A549 treated with CORT108297 at 1 μM for 4 hours (cell line): ENCODE measurements at places on chromosomes 4 and X. TPM values are rescaled to one million over a fixed set of nuclear protein-coding genes. Genes with fewer than 3 reads are reported as not detected.

Gene SSX2B
- total RNA-seq: not detected in 5 replicates

Gene FAM184B
- 0.01 to 0.06 TPM (median 0.05 TPM) in 5 replicates for total RNA-seq

Gene GSPT2
- 7.7 to 10.9 TPM (median 8.5 TPM) in 5 replicates for total RNA-seq

Gene HPSE
- 1.1 to 1.7 TPM (median 1.4 TPM) in 5 replicates for total RNA-seq

Gene FGF13
- total RNA-seq: 0.05 to 0.10 TPM in 2 of 5 replicates, not detected in the others

Gene ARHGAP4
- 1.1 to 2.4 TPM (median 1.7 TPM) in 5 replicates for total RNA-seq

Gene ACE2
- total RNA-seq: not detected in 5 replicates

Gene STARD8
- total RNA-seq: 1.3 to 1.9 TPM (median 1.5 TPM) in 5 replicates

Gene ZFP92
- 0.35 to 0.65 TPM (median 0.60 TPM) in 5 replicates for total RNA-seq

Gene ADGRG2
- 6.2 to 7.6 TPM (median 6.9 TPM) in 5 replicates for total RNA-seq

Gene UGT2A3
- 0.05 to 0.22 TPM (median 0.09 TPM) in 5 replicates for total RNA-seq

Gene PRDM8
- total RNA-seq: 0.14 to 0.46 TPM (median 0.29 TPM) in 5 replicates

Gene UXT
- 147 to 192 TPM (median 175 TPM) in 5 replicates for total RNA-seq

Gene SLC25A43
- total RNA-seq: 27.8 to 34.1 TPM (median 32.5 TPM) in 5 replicates

Gene S100P
- total RNA-seq: 32.2 to 75.0 TPM (median 64.2 TPM) in 5 replicates

Gene MID1IP1
- 28.3 to 41.6 TPM (median 36.4 TPM) in 5 replicates for total RNA-seq

Gene RPS6KA6
- 4.4 to 6.9 TPM (median 5.9 TPM) in 5 replicates for total RNA-seq

Gene BEX1
- total RNA-seq: not detected in 5 replicates

Gene GIMD1
- not detected in 5 replicates for total RNA-seq

Gene BMP3
- not detected in 5 replicates for total RNA-seq

Gene SSX2
- not detected in 5 replicates for total RNA-seq

Gene TMEM150C
- total RNA-seq: 0.65 to 1.6 TPM (median 1.2 TPM) in 5 replicates

Gene SMIM31
- total RNA-seq: 0.02 to 0.21 TPM (median 0.09 TPM) in 5 replicates

Gene AR
- total RNA-seq: 2.9 to 3.6 TPM (median 3.2 TPM) in 5 replicates

Gene MAGEC3
- total RNA-seq: not detected in 5 replicates

Gene SPANXA1
- 0.16 to 0.42 TPM (median 0.18 TPM) in 3 of 5 replicates, not detected in the others for total RNA-seq

Gene BGN
- not detected in 5 replicates for total RNA-seq

Gene MSX1
- total RNA-seq: 5.6 to 11.8 TPM (median 9.9 TPM) in 5 replicates

Gene STBD1
- 8.0 to 9.6 TPM (median 8.6 TPM) in 5 replicates for total RNA-seq

Gene RHOXF1
- total RNA-seq: 0.10 TPM in 1 of 5 replicates, not detected in the others

Gene SLC4A4
- total RNA-seq: 1.3 to 2.5 TPM (median 1.9 TPM) in 5 replicates

Gene ZNF674
- 2.4 to 3.9 TPM (median 3.4 TPM) in 5 replicates for total RNA-seq

Gene OTC
- total RNA-seq: not detected in 5 replicates

Gene BRCC3
- 21.0 to 30.6 TPM (median 25.9 TPM) in 5 replicates for total RNA-seq

Gene GRIA3
- not detected in 5 replicates for total RNA-seq

Gene SYTL5
- 0.28 to 0.37 TPM (median 0.36 TPM) in 5 replicates for total RNA-seq

Gene CLGN
- 4.2 to 7.4 TPM (median 5.2 TPM) in 5 replicates for total RNA-seq

Gene ADGRG4
- total RNA-seq: not detected in 5 replicates

Gene GABRQ
- 0.17 to 0.23 TPM (median 0.21 TPM) in 5 replicates for total RNA-seq

Gene KLHL34
- total RNA-seq: not detected in 5 replicates

Gene NCAPG
- total RNA-seq: 25.6 to 28.3 TPM (median 27.2 TPM) in 5 replicates

Gene TEC
- 1.6 to 2.2 TPM (median 1.8 TPM) in 5 replicates for total RNA-seq

Gene ZIC3
- total RNA-seq: not detected in 5 replicates

Gene GRK4
- total RNA-seq: 1.3 to 1.6 TPM (median 1.4 TPM) in 5 replicates

Gene ETDA
- total RNA-seq: not detected in 5 replicates
